ENCODE measurements at places on chromosomes 5 and 9.
A peak's percentile ranks its signal among the peaks of the same experiment; 100 is the strongest.

DNA sequence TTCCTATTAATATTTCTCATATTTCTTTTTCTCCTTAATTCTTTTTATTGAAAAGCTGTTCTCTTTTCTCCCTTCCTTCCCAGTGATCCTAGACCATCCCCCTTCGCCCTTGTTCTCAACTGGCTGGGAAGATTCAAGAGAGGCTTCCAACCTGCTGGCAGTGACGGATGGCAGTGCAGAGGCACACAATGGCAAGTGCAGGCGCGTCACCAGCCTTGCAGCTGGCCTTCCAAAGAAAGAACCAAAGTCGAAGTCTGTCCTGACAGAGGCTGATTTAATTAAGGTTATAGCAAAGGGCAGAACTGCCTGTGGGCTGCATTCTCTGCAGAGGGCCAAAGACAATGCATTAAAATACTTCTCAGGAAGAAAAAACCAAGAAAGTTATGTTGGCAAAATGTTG, 7.4 kb downstream of the CEMIP2 start:
- no peak for DNase-seq

DNA sequence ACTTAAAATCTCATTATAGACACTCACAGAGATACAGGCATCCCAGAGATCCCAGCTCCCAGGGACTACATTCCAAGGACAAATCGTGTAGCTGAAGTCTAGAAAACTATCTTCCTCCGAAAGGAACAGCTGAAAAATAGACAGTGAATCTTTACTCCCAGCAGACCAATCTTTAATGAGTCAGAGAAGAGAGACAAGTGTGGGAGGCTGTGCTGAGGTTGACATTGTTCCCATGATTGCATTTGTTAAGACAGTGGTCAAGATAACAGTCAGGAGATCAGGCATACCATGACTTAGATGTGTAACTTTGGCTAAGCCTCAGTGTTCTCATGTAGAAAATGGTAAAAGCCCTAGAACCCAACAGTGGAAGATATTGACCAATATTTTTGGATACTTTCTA, 120.7 kb downstream of the PAPPA start:
- DNase-seq: no peak

DNA sequence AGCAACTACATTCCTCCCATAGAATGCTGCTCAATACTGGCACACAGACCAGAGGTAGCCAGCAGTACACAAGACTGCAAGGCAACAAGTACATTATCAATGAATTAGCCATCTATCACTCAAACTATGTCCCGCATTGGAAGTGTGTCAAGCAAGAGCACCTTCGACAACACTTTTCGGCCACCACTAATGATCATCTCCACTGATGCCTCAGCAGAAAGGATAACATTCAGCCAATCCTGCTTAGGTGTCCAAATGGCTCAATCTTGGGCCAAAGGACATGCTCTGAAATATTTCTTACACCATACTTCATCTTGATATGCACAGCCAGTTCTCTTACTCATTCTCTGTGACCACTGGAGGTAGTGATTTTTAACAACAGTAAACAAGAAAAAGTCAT, 25.0 kb downstream of the SKP1 start:
- DNase-seq: no peak

DNA sequence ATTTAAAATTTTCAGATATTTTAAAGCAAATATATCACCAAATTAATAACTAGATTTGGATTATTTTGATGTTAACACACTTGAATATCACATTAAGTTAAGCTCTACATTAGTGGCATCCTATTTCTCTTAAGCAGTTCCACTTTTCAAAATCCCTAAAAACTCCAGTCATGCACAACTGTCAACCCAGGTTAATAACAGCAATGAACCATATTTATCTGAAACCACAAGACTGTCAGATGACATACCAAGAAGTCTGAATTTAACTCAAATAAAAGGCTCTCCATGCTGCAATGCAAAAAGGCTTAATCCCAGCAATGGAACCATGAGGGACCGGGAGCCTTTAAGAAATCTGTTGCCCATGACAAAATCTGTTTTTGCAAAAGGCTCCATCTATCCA, 27.5 kb downstream of the FNIP1 start:
- DNase-seq: no peak

DNA sequence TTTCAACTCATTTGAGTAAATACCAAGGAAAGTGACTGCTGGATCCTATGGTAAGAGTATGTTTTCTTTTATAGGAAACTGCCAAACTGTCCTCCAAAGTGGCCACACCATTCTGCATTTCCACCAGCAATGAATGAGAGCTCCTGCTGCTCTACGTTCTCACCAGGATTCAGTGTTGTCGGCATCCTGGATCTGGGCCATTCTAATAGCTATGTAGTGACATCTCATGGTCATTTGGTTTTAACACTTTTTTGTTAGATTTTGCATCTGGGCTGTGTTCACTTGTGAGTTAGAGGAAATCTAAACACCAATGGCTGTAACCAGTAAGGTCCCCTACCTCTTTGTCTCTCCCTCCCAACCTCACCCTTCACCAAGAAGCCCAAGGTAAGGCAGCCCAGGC, 115.9 kb downstream of the ATPSCKMT start:
- DNase-seq: no peak

GRCh38 chr5:13992795-13993194, 48.3 kb upstream of the DNAH5 start:
- no peak for DNase-seq

DNA sequence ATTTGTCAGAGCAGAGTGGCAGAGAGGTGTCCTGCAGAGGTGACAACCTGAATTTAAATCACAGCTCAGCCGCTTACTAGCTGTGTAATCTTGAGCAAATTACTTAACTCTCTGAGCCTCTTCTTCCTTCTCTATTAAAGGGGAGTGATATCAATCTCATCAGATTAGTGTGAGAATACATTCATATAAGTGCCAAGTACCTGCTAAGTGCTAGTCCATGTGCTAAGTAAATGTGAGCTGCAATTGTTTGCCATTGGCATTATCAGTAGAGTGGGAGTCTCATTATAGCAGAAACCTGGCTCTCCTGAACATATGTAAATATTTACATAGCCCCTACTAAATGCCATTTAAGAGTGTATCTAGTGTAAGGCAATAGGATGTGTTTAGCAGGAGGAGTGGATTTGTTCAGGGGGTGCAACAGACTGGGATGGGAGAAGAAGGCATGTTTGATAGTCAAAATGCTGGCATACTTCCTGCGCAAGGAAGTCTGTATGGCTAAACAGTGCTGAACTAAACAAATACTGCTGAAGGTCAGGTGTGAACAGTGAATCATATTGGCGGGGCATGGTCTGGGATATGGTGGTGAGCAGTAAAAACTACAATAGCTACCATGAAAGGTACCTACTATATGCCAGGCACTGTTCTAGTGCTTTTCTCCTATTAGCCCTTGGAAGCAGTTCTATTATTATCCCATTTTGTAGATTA, 74.5 kb downstream of the F2RL2 start:
- DNase-seq: no peak

- no peak for DNase-seq
Measured at GRCh38 chr9:92661743-92662142, 8.2 kb downstream of the IPPK start.

- DNase-seq: no peak
Measured at GRCh38 chr9:86242071-86242470, 17.4 kb downstream of the C9orf153 start.

GRCh38 chr9:96661711-96662110, 6.6 kb upstream of the PRXL2C start:
- no peak for DNase-seq

GRCh38 chr9:120688758-120689157, 25.5 kb downstream of the MEGF9 start:
- DNase-seq: no peak

GRCh38 chr5:81912933-81913332, 58.9 kb upstream of the ATG10 start:
- DNase-seq: no peak

DNA sequence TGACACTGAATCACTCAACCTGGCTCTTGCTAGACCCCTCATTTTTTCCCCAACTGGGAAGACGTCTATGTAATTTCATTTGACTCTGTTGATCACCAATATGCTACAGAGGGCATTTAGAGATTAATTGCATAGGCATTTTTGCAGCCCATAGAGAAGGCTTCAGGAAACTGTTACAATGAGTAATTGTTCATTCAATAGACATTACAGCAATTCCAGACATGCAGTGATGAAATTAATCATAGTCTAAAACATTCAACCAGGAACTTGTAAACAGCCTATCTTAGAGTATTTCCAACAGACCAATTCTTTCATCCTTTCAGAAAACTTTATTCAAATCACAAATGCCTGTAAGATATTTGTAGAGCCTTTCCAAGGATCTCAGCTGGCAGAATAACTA, 122.3 kb downstream of the MARCHF11 start:
- DNase-seq: no peak

DNA sequence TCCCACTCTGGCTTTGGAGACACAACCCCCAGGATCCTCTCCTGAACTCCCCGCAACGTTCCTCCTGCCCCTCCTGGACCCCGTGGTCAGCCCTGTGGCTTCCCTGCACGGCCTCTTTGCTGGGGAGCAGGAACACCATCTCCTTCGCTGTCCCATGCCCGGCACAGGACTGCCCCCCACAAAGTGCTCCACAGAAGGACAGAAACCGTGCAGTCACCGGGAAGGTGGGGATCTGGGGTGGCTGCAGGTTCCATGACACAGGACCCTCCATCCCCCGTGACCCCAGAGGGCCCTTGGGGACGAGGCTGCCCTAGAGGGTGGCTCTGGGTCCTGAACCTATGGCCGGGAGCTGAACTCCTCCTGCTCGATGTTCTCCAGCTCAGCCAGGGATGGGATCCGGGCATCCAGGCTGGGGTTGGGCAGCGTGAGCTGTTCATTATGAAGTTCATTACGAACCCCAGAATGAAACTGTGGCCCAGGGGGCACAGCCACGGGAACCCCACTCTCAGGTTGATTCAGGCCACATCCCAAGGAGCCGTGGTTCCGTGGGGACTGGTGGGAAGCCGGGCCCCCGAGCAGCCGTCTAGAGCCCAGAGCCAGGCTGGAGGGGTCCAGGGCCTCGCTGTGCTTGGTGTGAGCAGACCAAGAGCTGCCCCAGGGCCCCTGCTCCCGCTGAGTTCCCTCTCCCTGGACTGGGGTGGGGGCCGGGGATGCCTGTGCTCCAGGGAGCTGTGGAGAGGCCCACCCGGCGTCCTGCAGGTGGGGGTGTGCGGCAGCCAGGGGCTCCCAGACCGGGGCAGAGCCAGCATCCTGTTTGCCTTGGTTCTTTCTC, 684 bp upstream of the SLC6A19 start:
- no peak for DNase-seq

GRCh38 chr5:164170814-164171213, 665.4 kb downstream of the MAT2B start:
- no peak for DNase-seq

DNA sequence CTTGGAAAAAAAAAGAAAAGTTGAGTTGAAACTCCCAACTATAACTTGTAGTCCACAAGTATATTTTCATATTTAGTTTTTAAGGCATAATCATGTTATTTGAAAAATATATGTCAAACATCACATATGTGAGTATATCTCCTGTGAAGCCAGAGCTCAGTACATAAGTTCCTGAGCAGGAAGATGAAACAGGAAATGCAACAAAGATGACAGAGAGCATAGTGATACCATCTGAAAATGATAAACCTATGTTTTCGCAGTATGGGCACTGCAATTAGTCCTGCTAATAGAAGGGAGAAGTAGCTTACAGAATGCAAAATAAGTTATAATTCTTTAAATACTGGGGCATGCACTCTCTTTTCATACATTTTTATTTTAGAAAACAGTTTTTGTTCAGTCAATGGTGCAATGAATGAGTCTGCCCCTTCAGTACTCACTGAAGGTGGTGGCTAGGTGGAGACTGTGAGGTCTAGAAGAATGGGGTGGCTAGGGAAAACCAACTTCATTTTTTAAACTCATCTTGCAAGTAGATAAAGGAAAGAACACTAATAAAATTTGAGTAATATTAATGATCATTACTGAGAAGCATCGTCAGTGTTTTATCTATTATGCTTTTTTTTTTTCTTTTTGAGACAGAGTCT, 54.1 kb upstream of the FYB1 start:
- DNase-seq: no peak

- DNase-seq: no peak
Measured at GRCh38 chr9:35267710-35268109, 105.9 kb downstream of the UNC13B start.

DNA sequence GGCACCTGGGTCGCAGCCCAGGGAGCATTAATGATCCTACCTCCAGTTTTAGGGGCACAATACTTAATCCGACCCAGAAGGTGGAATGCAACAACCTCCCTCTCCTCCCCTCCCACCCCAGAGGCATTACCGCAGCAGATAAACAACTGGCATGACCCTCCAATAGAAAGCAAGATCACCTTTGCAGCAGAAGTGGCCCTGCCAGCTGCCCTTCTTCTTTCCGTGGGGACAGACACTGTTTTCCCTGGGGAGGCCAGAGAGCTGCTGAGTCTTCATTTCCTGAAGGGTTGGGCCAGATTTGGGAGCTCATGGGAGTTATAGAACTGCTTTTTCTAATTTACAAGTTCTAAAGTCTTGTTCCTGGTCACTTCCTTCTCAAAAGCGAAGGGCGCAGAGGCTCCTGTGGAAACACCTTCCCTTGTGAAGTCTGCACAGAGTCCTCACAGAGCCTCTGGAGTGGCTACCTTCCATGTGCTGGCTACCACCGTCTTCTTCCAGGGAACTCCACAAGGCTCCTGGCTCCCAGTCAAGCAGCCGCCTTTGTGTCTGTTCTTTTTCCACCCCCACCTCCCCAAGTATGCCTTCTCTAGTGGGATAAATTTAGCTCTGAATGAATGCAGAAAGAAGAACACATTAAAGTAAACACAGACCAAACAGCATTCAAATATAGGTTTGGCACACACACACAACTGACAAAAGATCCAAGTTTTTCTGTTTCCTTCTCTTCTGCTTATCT, 8.0 kb upstream of the PALM2AKAP2 start:
- DNase-seq: no peak

DNA sequence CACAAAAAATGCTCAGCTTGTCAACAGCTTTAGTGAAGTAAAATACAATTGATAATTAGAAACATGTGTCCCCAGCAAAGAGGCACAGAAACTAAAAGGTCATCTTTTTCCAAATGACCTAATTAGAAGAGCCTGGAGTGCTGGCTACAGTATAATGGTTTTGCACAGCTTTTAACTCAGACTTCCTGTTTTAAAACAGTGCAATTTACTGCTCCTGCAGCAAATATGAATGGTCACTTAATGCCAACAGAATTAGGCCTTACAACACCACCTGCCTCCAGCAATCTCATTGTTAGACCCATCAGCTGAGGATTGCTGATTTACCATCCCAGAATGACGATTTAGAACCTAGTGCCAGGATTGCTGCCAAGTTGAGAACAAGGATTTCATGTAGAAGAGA, 239.3 kb downstream of the CETN3 start:
- DNase-seq: no peak

DNA sequence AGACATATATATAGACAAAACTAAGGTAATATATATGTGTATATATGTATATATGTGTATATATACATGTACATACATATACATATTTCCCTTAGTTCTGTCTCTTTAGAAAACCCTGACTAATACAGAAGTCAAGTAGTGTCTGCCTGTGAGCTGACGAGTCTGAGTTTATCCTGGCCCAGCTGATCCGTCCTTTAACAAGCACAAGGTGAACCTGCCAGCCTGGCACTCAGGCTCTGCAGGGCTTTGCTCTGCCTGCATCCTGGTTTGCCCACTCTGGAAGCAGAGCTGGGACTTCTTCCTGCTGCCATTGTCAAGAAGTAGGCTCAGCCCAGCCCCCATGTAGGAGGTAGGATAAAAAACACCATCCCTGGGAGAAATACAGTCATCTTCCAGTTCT, 388.0 kb downstream of the ICE1 start:
- no peak for DNase-seq

GRCh38 chr5:1131191-1131621, 19.3 kb upstream of the SLC12A7 start:
- no peak for DNase-seq

GRCh38 chr9:33165263-33166151, 1.6 kb downstream of the B4GALT1 start:
- peak; percentile 56 for DNase-seq

- DNase-seq: no peak
Measured at GRCh38 chr5:55509796-55510522, 24.8 kb downstream of the PLPP1 start.
